Activated CD8-positive, alpha-beta memory T cell treated with anti-CD3 and anti-CD28 coated beads for 1 hour (primary cell): ENCODE measurements at places on chromosomes 1 and 21.

DNA sequence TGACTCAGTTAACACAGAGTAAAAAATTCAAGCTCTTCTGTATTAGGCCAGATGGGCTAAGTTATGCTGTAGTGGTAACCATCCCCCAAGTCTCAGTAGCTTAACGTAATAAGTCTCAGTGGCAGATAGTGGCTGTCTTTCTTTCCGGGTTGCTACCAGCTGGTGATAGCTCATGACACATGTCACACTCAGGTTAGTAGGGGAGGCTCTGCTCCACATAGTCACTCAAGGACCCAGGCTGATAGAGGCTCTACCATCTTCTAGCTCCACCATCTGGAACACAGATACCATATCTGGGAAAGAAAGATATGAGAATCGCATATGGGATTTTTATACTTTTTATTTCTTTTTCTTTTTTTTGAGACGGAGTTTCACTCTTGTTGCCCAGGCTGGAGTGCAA lies 16.2 kb upstream of the MEF2D start:
- DNase-seq: no peak

DNA sequence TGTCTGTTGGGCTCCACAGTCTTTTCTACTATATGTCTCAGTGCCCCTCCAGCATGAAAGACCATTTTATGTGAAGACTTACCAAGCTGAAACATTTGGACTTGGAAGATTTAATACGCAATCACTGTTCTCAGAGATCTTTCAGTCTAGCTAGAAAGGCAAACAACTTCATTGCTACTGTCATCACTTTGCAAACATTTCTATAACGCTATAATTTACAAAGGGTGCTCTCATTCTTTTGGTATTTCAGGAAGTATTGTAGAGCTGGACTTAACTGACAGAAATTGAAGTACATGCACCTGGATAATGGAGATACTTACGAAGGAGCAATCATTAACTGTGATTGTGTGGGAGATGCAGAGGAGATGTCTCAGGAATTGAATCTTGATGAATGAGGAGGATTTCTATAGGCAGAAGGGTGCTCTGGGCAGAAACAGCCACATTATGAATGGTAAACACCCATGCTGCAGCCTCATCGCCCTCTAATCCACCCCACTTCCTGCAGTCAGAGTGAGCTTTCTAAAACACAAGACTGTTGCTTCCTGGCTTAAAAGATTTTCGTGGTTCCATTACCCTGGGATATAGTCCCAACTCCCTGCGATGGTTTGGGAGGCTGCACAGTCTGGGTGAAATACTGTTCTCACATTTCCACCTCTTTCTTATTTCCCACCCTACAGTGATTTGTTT lies 75.1 kb upstream of the GNG12 start:
- no peak for DNase-seq

DNA sequence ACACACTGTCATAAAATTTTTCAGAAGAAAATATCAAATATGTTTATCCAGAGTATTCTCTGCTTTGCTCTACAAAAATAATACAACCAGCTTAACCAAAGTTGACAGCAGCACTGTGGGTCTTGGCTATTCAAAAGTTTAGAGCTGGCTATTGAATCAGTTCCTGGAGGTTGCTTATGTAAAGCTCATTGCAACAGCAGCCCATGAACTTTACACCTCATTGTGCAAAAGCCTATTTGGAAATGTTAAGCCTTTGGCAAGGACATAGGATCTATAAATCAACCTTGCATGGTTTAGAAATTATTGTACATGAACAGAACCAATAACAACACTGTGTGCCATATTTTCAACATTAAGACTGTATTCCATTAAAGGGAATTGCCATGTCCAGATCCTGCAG lies 714.9 kb downstream of the ADGRL2 start:
- no peak for DNase-seq

DNA sequence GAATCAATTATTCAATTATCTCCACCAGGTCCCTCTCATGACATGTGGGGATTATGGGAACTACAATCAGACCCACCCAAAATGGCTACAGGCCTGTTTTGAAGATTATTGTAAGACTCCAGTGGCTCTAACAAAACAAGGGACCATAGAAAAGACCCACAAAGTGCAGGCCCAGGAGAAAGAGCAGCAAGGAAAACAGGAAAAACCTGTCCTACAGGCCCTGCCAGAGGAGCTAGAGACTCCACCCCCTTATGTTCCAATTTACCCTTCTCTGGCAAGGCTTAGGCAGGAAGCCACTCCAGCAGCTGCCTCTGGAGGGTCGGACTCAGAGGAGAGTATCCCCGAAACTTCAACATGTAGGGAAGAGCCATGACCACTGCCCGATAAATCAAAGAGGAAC lies 96.5 kb downstream of the LIPI start:
- DNase-seq: no peak

DNA sequence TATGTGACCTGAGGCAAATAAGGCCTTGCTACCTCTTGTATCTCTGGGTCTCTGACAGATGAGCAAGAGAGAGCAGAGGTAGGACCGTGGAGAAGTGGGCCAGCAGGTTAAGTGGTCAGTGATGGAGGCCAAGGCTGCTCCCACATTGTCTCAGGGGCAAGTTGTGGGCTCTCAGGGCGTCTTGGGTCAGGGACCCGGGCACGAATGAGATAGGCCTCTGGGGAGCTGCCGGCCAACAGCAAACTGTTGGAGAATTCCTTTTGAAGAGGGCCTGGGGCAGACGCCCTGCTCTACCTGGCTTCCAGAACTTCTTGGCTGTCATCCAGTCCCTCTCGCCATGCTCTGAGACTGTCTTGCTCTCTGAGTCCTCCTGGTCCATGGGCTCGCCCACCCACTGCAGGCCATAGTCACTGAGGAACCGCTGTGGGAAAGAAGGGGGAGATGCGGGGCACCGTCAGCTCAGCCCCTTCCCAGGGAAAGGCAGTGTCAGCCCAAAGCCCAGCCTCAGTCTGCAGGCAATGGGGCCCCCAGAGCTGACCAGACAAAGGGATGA lies 12.4 kb downstream of the UBXN11 start:
- no peak for DNase-seq

- DNase-seq: no peak
Observed at GRCh38 chr1:214002472-214002871, 14.7 kb downstream of the PROX1 start.

GRCh38 chr1:226890331-226891108 lies 20.1 kb downstream of the PSEN2 start:
- no peak for DNase-seq

- DNase-seq: no peak
Observed at GRCh38 chr1:25129380-25129779, 102.9 kb downstream of the SYF2 start.

GRCh38 chr1:31701091-31701736 lies 2.6 kb downstream of the COL16A1 start:
- no peak for DNase-seq

GRCh38 chr21:46065914-46066551 lies 31.9 kb upstream of the COL6A2 start:
- DNase-seq: no peak

GRCh38 chr1:52590266-52590665 lies 11.9 kb upstream of the GPX7 start:
- no peak for DNase-seq

- peak; percentile 24 for DNase-seq
Observed at GRCh38 chr1:222465211-222466041, 82.5 kb downstream of the HHIPL2 start.

- no peak for DNase-seq
Observed at GRCh38 chr1:206662396-206663092, 22.2 kb upstream of the MAPKAPK2 start.

GRCh38 chr1:93751377-93752250 lies 70.0 kb upstream of the BCAR3 start:
- DNase-seq: no peak

DNA sequence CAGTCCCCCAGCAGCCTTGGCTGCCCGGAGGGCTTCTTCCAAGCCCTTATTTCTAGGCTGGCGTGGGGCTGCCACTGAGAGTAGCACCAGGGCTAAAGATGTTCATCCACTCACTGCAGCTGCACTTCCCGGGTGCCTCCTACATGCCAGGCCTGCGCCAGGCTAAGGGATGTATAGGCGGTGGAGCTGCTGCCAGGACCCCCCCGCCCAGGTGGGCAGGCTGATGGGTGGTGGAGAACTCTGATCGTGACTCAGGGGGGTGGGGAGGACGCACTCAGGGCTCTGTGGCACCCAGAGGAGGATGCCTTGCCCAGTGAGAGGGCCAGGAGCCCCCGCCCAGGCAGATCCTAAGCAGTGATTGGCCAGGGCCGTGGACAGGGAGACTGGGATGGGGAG lies 34.1 kb downstream of the CFAP74 start:
- DNase-seq: no peak

GRCh38 chr1:28517649-28517999 lies 11.8 kb downstream of the RCC1 start:
- no peak for DNase-seq

- DNase-seq: no peak
Observed at GRCh38 chr21:43366656-43367055, 60.3 kb downstream of the SIK1 start.

DNA sequence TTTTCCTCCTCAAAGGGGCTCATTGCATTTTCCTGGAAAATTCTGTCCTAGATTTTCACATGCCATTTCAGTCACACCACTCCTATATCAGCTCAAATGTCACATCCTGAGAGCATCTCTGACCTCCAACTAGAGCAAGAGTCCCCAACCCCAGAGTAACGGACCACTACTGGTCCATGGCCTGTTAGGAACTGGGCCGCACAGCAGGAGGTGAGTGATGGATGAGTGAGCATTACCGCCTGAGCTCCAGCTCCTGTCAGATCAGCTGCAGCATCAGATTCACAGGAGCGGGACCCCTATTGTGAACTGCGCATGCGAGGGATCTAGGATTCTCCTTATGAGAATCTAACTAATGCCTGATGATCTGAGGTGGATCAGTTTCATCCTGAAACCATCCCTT lies 12.7 kb upstream of the RRP15 start:
- DNase-seq: no peak

DNA sequence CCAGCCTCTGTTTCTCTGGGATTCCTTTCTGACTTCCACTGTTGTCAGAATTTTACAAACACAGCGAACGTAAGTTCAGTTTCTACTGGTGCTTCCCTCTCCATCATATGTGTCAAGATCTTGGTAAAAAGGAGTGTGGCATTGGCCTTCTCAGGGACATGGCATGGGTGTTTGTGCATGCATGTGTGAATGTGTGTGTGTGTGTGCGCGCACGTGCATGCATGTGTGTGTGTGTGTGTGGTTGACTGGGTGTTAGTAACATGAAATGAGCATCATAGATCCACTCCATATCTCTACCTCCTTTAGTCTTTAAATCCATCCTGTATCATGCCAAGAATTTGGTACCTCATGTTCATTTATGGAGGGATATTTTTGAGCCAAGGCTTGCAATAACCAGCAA lies 411.3 kb downstream of the NPHP4 start:
- no peak for DNase-seq

DNA sequence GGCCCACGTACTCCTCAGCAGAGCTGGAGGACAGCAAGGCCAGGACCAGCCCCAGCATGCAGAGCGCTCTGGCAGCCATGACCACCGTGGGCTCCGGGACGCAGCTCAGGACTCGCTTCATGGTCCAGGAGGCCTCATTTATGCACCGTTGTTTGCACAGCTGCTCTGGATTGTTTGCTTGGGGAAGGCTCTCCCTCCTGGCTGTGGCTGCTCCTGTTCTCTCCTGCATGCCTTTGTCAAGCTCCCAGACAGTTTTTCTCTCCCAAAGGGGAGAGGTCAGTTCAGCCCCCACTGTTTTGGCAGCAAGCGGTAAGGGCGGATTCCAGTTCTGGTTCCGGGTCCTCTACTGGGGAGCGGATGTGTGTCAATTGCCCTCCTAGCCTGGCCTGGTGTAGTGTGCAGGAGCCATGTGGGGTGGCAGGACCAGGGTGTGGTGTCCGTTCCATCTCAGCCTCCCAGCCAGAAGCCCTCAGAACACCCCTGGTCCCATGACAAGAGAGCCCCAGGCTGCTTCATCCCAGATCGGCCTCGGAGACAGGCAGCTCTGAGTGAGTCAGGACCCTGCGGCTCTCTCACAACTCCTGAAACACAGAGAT lies at the start of gene TFF3:
TFF3 (minus strand) TSS at position 114 of the 596 bp plus-strand sequence; CDS start at position 79, 35 bp downstream.
- no peak for DNase-seq
